Activated naive CD4-positive, alpha-beta T cell treated with anti-CD3 and anti-CD28 coated beads, Interleukin-2, amount 50 U/mL, for 72 hours (primary cell): ENCODE measurements at places on chromosomes 6 and 20.
A peak's percentile ranks its signal among the peaks of the same experiment; 100 is the strongest.

DNA sequence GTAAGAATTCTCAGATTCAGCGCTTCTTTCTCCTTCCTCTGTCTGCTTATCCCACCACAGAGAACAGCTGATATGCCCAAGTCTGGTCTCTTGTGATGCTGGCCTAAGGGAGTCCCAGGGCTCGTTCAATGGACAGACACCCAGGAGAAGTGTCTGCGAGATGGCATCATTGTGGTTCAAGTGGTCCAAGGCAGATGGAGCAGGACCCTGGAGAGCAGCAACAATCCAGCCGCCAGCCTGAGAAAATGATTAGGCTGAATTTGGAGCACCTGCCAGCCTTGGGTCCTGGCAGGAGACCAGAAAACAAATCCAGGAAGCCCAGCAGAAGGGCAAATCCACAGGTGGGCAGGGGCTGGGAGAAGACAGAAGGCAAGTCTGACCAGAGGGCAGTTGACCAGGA, 145.8 kb downstream of the PTPRT start:
- DNase-seq, result no peak

DNA sequence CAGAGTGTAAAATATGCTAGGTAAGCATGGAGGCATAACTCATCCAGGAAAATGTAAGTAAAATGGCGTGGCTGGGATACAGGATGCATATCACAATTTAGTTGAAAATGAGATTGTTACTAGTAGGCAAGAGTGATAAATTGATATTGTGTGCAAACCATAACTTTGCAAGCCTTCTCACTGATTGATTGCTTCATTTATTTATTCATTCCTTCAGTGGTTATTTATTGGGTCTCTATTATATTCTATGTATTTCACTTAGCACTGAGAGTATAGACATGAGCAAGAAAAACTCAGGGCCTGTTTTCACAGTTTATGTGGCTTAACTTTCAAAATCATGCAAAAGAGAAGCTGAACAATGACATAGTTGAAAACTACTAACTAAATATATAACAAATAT, 241.0 kb upstream of the EYS start:
- DNase-seq, result no peak

DNA sequence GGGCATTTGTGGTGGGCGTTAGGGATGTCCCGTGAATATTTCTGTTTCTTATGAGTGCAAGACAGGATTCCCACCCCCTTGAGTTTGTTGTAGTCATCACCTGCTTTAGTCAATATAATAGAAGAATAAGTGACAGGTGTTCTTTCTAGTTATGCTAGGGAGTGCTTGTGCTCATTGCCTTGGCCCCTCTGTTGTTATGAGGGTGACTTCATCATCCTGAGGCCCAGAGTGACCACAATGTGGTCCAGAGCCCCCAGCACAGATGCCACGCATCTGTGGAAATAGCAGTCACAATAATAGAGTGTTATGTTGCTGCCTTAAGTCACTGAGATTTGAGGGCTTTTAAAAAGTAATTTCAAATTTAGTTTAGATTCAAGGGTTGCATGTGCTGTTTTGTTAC, 42.4 kb downstream of the GGTLC1 start:
- DNase-seq, result no peak

DNA sequence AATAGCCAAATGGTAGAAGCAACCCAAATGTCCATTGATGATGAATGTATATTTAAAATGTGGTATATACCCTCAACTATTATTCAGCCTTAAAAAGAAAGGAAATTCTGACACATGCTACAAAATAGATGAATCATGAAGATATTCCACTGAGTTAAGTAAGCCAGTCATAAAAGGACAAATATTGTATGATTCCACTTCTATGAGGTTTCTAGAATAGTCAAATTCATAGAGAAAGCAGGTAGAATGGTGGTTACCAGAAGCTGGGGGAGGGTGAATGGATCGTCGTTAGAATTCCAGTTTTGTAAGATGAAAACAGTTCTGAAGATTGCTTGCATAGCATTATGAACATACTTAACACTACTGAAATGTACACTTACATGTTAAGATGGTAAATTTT, 214.3 kb upstream of the MYLIP start:
- peak; percentile 20 for DNase-seq

DNA sequence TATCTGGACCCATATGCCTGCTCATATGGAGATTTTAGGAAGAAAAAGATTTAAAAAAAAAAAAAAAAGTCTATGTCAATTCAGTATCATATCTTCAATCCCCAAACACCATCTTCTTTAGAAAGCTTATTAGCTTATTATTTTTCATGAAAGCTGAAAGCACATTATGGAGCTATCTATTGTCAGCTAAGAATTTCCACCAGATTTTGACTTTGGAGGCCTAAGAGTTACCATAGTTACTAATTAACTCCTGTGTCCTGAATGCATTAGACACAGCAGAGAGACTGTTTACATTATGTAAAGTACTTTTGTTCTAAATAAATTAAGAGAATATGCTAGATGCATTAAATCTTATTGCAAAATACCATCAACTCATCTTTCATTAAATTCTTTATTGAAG, 255.5 kb upstream of the NRSN1 start:
- no peak for DNase-seq

GRCh38 chr20:63473555-63474449, 1.3 kb upstream of the KCNQ2 start:
- DNase-seq, result no peak

DNA sequence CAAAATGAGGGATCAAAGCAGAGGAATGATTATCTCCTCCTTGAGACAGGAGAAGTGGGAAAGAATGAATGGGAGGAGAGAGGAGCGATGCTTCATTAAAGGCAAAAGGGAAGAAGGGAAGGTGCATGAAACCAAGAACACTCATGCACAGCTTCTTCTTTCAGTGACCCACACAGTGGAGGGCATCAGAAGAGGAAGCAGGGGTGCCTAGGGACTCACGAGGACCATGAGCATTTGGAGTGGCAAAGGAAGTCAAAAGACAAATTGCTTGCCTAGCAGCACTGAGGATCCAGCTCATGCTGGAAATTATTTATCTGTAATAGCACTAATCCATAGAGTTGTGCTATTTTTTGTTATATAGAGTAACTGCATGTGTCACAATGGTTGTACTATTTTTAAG, 66.1 kb downstream of the SMLR1 start:
- DNase-seq, result no peak

DNA sequence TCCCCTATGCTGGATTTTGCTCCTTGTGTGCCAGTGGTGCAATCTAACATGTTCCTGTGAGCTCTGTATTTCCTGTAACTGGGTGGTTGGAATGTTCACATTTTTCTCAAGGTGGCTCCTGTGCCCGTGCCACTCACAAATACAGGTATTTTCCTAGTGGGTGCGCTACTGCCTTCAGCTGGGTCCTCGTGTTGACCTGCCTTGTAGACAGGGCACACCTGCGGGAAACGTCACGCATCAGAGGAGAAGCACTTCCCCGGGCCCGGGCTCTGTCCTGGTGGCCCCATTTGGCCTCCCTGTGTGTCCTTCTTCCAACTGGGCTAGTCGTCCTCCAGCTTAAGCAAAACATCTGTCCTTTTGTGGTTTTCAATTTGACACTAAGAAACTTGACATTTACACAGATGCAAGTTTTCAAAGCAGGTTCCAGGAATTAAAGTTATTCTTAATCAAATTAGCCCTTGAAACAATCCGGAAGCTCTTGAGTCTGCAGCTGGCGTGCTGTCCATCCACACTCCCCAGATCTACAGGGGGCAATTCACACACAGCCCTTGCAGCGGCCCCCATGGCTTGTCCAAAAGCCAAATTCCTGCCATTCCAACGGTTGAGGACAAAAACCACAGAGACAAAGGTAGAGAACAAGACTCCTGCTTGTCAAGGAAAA, 275.1 kb downstream of the CDC5L start:
- no peak for DNase-seq

DNA sequence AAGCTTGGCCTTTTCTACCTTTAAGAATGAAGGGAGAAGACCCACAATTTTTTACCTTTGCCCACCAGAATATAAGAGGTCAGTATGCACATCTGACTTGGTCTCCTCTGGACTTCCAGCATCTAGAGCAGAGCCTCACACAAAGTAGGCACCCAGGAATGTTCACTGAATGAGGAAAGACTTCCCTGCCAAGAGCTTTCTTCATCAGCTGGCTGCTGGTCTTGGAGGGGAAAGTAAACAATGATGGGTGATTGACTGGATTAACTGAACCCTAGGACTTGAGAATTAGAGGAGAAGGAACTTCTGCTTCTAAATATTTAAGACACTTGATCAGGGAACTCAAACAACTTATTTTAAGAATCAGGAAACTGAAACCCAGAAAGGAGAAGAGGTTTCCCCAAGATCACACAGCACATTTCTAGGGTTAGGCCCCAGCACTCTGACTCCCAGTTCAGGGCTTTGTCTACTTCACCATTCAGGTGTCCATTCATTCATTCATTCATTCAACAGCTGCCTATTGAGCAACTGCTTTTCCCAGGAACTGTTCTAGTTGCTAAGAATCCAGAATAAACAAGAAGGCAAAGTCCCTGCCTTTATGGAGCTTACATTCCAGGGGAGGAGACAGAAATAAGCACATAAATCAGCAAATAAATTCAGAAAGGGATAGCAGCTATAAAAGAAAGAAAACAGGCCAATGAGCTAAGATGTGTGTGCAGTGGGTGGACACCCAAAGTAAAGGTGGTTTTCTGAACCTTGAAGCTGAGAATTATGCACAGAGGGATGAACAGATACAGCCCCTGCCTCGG, 216.9 kb upstream of the LRFN2 start:
- no peak for DNase-seq

DNA sequence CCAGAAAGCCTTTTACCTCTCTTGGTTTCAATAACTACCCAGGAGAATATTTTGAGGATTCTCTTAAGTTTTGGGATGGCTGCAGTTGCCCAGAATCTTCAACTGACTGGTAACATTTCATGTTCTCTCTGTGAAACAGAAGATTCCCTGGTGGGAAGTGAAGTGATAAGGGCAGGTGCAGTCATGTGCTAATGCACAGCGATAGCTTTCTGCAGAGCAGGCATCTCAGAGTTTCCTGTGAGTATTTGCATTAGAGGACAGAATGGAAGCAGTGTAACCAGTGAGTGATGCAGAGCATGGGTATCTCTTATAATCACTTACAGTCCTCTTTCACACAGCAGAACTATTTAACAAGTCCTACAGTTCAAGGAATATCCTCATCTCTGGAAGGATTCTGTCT, 76.1 kb downstream of the HCRTR2 start:
- DNase-seq, result no peak

DNA sequence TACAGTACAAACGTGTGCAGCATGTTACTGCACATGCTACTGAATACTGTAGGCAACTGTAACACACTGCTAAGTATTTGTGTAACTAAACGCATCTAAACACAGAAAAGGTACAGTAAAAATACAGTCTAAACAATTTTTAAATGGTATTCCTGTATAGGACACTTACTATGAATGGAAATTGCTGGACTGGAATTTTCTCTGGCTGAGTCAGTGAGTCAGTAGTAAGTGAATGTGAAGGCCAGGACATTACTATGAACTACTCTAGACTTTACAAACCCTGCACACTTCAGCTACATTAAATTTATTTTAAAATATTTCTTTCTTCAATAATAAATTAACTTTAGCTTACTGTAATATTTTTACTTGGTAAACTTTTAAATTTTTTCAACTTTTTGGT, 225.0 kb upstream of the TENT5A start:
- no peak for DNase-seq

DNA sequence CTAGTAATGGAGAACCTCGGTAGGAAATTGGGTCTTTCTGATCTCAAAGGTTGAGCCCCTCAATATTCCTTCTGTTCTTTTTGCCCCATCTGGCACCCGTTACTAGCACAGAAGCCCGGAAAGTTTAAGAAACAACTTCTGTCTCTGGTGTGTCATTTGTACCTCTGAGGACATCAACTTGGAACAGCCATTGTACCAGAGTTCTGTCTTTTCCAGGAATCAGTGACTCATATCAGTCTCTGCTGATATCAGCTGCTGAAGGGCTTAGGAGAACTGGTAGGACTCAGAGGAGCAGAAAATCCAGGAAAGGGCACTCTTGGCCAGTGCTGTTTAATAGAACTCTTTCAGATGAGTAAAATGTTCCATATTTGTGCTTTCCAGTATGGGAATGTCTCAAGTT, 78.3 kb upstream of the CHD6 start:
- DNase-seq, result no peak

DNA sequence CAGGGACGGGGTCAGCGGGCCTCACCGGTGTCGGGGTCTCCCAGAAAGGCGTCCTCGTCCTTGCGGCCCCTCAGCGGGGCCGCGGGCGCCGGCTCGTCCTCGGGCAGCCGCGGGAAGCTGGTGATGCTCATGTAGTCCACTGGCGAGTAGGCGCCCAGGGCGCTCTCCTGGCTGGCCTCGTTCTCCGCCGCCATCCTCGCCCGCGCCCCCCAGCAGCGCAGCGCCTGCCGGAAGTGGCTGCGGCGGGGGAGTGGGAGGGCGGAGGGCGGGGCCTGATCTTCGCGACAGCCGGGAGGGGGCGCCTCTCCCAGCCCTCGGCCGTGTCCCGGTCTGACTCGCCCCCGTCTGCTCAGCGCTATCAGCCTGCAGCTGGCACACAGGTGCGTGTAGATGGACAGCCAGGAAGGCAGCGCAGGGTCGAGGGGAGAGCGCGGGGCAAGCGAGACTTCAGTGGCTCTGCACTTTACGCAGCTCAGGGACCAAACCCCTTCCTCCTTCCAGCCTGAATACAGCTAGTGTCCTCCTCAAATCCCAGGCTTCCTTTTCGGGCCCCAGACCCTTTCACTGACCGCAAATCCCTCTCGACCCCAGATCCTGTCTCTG, at the start of gene GGT7:
Gene GGT7 (minus strand): TSS at position 235 of the 603 bp plus-strand sequence. CDS start 41 bp downstream, at position 194.
- peak; percentile 83 for DNase-seq

DNA sequence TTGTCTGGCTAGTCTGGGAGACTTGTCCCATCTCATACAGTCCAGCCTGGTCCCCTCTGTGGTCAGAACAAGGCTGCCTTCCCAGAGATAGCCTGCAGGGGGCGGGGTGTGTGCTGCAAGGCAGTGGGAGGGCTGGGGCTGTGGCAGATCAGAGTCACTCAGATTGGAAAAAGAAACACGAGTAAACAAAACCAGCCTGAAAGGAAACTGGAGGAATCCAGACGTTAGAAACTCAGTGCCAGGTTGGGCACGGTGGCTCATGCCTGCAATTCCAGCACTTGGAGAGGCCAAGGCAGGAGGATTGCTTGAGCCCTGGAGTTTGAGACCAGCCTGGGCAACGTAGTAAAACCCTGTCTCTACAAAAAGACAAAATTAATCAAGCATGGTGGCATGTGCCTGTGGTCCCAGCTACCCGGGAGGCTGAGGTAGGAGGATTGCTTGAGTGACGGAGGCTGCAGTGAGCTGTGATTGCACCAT, 20.2 kb downstream of the LEMD2 start:
- peak; percentile 83 for DNase-seq

DNA sequence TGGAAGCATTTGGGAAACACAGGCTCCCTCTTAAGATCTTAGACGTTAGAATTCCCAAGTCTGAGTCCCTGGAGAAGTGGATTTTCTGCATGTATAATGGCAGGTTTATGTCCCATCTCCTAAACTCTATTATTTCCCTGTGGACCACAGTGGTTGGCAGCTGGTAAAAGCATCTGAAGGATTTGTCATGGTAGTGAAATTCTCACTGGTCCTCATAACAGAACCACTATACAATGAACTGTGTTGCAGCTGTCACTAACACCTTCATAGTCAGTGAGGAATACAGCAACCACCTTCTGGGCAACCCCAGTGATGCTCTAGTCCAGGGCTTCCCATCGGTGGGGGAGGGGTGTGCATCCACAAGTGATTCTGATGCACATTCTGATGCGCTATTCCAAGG, 396.9 kb downstream of the ZFAND3 start:
- DNase-seq, result no peak

- no peak for DNase-seq
Observed at GRCh38 chr6:41167173-41167963, 4.5 kb upstream of the TREM2 start.

- DNase-seq, result no peak
Observed at GRCh38 chr20:47865912-47866311, 80.6 kb upstream of the SULF2 start.

GRCh38 chr6:148738946-148739821, 7.6 kb upstream of the UST start:
- DNase-seq, result no peak
